NCI-H2081 treated with DMSO at 0.1 percent for 48 hours (cell line): ENCODE measurements at places on chromosomes 4 and X.

DNA sequence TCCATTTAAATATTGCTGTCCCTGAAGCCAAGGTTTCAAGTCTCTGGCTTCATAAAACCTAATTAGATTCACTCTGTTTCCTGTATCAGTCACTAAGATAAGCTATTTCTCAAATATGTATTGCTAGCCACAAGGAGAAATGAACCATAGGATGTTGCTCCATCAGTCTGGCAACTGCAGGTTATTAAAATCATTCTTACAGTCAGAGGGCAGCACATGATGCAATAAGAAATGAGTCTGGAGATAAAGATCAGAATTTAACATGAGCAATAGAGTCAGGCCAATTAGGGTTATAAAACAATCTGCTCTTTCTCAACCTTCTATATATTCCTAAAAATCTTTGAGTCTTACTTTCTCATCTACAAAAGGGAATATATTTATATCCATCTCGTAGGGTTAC is 7.2 kb downstream of the PRKG2 start:
- no peak for DNase-seq

- DNase-seq, result no peak
Measured at GRCh38 chr4:175752664-175753063, 59.4 kb downstream of the GPM6A start.

DNA sequence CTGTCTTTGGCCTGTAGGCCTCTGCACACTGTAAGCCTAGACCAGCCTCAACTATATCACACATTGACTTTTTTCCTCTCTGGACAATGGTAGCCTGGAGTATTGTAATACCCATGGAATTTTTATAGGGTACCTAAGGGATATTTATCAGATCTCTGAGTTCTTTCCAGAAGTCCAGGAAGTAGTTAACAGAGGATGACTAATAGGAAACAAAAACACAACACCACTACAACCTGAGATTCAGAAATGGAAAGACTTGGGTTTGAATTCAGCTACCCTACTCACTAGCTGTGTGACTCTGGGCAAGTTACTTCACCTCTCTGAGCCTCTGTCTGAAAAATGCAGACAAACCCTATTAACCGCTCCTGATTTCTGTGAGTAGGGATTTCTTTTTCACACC is 7.7 kb upstream of the STX18 start:
- no peak for DNase-seq

GRCh38 chrX:112672788-112673560 is 6.8 kb downstream of the LHFPL1 start:
- DNase-seq, result no peak

- DNase-seq, result no peak
Measured at GRCh38 chr4:87388901-87389300, 2.1 kb downstream of the HSD17B11 start.

- no peak for DNase-seq
Measured at GRCh38 chr4:6437826-6438238, 34.6 kb downstream of the PPP2R2C start.

GRCh38 chrX:137915466-137915865 is 349.5 kb downstream of the ZIC3 start:
- DNase-seq, result no peak

- DNase-seq, result no peak
Measured at GRCh38 chr4:155738548-155738947, 20.3 kb upstream of the GUCY1B1 start.

GRCh38 chr4:105060628-105061027 is 86.0 kb upstream of the TET2 start:
- DNase-seq, result no peak

DNA sequence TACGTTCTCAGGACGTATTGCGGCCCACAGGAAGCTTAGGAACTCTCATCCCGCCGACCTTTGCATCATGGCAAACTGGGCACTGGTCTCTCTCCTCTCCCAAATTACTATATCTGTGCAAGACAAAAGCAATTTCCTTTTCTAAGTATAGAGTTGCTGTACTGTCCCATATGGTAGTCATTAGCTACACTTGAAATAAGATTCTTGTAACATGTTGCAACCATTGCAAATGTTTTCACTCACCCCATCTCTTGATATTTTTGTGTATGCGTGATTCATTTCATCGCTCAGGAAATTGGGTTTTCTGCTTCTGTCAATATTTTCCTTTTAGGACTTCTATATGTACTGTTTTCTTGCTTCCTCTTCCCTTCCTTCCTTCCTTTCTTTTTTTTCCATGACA is 15.7 kb downstream of the ARMCX6 start:
- no peak for DNase-seq

- DNase-seq, result no peak
Measured at GRCh38 chr4:125573368-125573767, 258.6 kb downstream of the FAT4 start.

DNA sequence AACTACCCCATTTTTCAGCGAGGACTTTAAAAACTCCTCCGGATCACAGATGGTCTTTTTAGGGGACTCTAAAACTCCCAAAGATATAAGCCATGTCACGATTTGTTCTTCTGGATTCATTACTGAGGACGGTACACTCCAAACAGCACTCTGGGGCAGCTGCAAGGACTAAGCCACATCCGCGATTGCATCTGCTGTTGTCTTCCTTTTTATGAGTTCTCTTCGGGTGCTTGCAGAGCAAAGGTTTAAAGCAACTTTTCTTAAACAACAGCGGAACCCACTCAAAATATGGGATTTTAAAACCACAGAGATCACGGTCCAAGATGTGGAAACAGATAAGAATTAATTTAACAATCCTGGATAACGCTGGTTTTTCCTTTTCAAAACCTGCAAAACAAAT is at the start of gene ARHGEF6:
Gene ARHGEF6, minus strand, starts transcription at position 170 of the 400 bp plus-strand sequence. Its CDS starts 50 bp downstream, at position 120.
- DNase-seq, result no peak

GRCh38 chrX:154032653-154033052 is 13.0 kb upstream of the IRAK1 start:
- no peak for DNase-seq

DNA sequence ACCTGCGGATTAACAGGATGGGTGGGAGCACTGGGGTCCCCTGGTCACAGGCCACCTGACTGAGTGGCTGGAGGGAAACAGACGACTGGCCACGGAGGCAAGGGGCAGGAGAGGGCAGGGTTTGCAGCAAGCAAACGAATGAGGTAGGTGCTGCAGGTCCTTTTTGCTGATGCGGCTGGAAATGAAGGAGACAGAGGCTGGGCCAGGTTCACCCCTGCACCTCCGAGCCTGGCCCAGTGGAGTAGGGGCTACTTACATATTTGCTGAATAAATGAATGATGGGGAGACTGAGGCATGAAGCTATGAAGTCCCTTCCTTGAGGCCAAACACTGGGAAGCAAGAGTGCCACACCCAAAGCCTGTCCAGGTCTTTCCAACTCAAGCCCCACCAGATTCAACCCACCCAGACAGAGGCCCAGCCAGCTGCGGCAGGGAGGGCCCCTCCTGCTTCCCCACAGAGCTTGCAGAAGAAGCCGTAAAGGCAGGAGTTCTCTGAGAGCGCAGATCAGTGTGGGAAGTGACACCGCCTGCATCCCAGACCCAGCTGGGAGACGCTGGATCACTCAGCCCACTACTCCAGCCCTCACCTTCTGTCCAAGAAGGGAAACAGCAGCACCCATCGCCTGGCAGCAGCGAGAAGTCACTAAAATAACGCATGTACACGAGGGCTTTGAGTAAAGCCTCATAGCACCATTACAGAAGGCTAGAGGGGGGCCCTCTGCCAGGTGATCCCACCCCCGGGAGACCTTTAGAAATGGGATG is 36.1 kb upstream of the C4orf50 start:
- DNase-seq, result no peak

DNA sequence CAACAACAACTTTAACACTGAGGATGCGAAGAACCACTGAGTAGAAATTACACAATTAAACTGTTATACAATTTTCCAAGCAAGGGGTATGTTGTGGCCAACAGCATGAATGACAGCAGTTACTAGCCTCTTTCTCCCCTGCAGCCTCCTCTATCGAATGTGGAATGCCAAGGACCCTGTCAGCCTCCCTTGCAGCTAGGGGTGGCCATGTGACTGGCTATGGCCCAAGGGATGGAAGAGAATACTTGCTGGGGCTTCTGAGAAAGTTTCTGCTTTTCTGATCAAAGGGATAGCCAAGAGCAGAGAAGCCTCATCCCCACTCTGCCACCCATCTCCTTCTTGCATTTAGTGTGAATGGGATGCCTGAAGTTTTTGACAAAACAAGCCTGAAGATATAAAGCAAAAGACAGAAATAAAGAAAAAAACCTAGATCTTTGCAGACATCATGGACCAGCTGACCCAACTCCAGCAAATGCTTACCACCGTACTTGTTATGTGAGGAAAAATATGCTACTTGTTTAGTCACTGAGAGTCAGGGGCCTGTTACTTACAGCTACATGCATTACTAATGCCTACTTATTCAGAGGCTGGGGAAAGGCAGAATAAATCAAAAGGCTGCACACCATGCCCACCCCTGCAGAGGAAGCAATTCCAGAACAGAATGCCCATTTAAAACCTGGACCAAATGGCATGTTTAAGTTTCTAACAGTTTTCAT is 32.0 kb downstream of the DCTD start:
- no peak for DNase-seq

DNA sequence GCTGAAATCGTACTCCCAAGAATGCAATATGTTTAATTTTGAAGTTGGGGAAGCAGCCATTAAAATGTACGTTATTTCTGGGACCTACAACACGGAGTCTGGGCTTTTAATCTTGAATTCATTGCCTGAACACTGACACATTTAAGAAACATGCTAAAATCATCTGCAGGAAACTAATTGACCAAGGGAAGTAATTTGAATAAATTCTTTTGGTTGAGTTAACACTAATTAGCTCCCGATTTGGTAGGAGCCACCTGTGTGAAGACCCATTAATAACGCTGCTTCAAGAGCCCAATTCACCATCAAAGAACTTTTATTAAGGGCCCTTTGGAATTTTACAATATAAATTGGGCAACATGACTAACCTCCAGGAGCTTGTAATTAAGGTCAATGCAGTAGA is 309.2 kb downstream of the RAB28 start:
- DNase-seq, result no peak

GRCh38 chrX:20521222-20521621 is 254.5 kb upstream of the RPS6KA3 start:
- DNase-seq, result no peak

DNA sequence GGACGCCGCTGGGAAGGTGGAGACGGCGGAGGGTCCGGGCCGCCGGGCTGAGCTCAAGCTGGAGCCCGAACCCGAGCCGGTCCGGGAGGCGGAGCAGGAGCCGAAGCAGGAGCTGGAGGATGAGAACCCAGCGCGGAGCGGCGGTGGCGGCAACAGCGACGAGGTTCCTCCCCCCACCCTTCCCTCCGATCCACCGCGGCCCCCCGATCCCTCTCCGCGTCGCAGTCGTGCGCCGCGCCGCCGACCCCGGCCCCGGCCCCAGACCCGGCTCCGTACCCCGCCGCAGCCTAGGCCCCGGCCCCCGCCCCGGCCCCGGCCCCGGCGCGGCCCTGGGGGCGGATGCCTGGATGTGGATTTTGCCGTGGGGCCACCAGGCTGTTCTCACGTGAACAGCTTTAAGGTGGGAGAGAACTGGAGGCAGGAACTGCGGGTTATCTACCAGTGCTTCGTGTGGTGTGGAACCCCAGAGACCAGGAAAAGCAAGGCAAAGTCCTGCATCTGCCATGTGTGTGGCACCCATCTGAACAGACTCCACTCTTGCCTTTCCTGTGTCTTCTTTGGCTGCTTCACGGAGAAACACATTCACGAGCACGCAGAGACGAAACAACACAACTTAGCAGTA is 483 bp downstream of the USP27X start:
- DNase-seq, result no peak

- no peak for DNase-seq
Measured at GRCh38 chr4:25001509-25001908, 29.2 kb downstream of the LGI2 start.

GRCh38 chr4:6689506-6689960 is 4.1 kb upstream of the S100P start:
- no peak for DNase-seq

DNA sequence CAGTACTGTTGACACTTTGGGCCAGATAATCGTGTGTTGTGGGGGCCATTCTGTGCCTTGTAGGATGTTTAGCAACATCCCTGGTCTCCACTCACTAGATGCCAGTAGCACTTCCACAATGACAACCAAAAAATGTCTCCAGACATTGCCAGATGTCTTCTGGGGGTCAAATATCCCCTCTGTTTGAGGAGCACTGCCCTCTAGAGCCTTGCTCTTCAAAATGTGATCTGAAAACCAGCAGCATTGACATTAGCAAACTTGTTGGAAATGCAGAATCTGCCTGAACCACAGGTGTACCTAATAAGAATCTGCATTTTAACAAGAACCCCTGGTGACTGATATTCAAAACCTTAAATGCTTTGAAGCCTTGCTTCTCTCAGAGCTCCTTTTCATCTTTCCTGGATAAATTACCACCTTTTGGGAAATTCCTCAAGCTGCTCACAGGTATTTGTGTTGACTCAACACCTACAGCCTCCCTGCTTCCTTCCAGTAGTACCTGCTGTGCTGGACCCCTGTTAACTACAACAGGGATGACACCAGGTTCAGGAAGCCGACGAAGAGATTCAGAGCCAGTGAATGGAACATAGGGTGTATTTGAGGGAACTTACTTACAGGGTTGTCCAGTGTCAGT is 459.0 kb upstream of the NR3C2 start:
- no peak for DNase-seq

DNA sequence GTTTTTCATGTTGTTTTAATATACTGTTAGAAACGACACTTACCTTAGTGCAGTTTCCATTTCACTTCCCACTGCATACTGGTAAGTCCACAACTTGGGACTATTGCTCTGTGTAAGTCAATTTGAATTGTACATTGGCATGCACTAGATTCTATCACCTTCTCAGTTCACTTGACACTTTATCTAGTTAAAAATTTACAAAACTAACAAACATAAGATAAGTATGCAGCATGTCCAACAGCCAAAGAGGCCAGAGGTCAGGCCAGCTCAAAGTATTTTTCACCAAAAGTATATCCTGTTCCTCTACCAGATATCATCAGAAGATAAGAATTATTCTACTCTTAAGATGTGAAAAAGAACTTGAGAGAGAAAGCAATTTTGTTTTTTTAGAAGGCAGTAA is 75.9 kb downstream of the QRFPR start:
- DNase-seq, result no peak

- DNase-seq, result no peak
Measured at GRCh38 chr4:100880011-100880410, 362.2 kb upstream of the EMCN start.

GRCh38 chrX:139967300-139967699 is 2.0 kb upstream of the CXorf66 start:
- no peak for DNase-seq
